ENCODE measurements at places on chromosomes 12 and 14.
A peak's percentile ranks its signal among the peaks of the same experiment; 100 is the strongest.

DNA sequence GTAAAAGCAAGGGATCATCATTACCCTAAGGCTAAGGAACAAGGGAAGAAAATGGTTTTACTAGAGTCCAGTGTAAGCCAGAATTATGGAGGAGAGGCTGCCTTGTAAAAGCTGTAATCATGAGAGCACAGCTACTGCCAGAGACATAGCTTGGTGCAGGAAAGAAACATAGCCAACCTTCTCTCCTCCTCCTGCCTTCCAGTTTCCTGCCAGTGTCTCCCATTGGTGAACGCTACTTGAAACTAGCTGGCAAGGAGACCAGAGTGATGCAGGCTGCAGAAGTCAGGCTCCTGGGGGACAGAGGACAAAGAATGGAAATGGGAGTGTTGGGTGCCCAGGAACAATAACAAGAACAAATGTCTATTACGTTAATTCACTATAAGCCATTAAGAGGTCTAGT lies 158.5 kb downstream of the NELL2 start:
- no peak for DNase-seq

DNA sequence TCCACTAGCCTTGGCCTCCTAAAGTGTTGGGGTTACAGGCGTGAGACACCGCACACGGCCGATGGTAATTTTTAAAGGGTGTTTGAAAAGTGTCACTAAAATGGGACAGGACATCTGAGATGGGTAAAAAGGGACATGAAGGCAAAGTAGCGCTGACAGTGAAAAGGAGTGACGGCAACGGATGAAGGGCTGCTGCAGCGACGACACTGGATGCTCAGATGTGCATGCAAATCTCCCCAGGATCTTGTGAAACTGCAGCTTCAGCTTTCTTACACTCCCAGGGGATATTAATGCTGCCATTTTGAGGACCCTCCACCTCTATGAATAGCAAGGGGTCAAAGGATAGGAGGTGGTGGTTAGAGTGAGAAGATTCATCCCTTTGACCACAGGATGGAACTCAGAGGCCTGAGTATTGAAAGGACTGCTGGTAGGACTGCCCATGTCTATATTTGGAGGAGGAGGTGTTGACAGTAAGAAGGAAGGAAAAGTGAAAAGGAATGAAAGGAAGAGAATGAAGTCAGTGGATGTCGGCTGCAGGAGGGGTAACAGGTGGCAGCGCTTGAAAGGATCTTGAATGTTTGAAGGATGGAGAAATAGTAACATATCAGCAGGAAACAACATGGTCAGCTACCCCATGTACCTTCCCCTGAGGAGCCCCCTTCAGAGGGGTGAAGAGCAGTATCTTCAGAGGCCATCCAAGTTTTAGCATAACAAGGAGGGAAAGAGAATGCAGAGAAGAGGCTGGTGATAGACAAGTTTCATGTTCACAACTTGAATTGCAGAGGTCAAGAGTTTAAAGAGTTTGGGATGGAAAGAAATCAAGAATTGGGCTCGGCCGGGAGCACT lies 37.1 kb downstream of the CLIP1 start:
- no peak for DNase-seq

- no peak for DNase-seq
Observed at GRCh38 chr12:6443361-6443983, 1.3 kb upstream of the CD27 start.

DNA sequence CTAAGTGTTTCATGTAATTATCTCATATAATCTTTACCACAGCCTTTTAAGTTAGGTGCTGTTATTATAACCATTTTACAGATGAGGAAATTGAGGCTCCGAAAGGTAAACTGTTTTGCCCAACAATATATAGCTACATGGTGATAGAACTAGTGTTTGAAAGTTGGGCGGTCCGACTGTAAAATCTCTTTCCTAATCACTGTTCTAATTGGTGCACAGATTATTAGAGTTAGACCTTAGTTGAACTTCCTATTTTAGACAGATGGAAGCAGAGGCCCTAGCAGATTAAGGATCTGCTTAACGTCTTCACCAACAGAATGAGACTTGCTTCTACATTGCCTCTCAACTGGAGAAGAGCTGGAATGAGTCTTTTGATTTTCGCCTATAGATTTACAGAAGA lies 30.0 kb upstream of the DUSP6 start:
- DNase-seq = no peak

GRCh38 chr14:75123991-75124390 lies 2.9 kb downstream of the NEK9 start:
- peak; percentile 40 for DNase-seq

GRCh38 chr12:121114019-121114639 lies 18.5 kb upstream of the P2RX7 start:
- DNase-seq = no peak

- no peak for DNase-seq
Observed at GRCh38 chr12:48832321-48833060, 14.2 kb downstream of the CACNB3 start.

- no peak for DNase-seq
Observed at GRCh38 chr14:99093532-99094517, 178.2 kb downstream of the BCL11B start.

- DNase-seq = no peak
Observed at GRCh38 chr14:99030454-99030853, 241.5 kb downstream of the BCL11B start.

GRCh38 chr12:121770813-121771625 lies 22.5 kb downstream of the RHOF start:
- DNase-seq = no peak

- DNase-seq = no peak
Observed at GRCh38 chr12:93032758-93033157, 103.7 kb upstream of the EEA1 start.

- DNase-seq = no peak
Observed at GRCh38 chr14:60815371-60815770, 80.8 kb downstream of the MNAT1 start.

DNA sequence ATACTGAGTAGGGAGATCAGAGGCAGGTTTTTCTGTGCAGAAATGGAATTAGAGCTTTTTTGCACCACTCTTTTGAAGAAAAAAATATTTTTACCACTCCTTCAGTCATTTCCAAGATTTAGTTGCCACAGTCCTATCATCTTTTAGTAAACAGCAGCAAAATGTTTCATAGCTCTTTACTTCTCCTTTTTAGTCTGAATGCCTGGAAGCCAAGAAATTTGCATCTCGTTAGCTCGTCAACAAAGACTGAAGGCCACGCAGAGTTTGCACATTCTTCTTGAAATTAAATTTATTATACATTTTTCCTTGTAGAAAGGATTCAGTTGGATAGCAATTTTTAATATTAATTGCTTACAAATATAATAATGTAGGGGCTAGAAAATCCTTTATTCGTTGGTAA lies 544.5 kb upstream of the ATP2B1 start:
- DNase-seq = no peak

GRCh38 chr12:63821781-63822251 lies 22.7 kb upstream of the SRGAP1 start:
- DNase-seq = no peak

DNA sequence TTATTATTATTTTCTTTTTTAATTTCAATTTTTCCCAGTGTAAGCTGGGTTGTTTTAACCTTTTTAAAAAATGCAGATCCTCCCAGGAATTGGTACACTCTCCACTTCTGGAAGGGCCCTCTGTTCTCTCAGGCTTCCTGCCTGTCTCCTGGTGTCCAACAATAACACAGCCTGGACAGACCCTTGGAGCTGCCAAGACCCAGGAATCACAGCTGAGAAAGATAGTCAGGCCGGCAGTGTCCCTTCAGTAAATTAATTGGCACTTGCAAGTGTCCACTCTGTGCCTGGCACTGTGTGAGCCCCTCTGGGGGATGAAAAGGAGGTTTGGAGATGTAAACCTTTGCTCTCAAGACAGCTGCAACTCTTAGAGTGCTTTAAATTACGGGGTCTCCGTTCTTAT lies 113.3 kb downstream of the SMOC1 start:
- DNase-seq = no peak

GRCh38 chr14:72420749-72421474 lies 473.0 kb downstream of the DPF3 start:
- peak; percentile 84 for DNase-seq

DNA sequence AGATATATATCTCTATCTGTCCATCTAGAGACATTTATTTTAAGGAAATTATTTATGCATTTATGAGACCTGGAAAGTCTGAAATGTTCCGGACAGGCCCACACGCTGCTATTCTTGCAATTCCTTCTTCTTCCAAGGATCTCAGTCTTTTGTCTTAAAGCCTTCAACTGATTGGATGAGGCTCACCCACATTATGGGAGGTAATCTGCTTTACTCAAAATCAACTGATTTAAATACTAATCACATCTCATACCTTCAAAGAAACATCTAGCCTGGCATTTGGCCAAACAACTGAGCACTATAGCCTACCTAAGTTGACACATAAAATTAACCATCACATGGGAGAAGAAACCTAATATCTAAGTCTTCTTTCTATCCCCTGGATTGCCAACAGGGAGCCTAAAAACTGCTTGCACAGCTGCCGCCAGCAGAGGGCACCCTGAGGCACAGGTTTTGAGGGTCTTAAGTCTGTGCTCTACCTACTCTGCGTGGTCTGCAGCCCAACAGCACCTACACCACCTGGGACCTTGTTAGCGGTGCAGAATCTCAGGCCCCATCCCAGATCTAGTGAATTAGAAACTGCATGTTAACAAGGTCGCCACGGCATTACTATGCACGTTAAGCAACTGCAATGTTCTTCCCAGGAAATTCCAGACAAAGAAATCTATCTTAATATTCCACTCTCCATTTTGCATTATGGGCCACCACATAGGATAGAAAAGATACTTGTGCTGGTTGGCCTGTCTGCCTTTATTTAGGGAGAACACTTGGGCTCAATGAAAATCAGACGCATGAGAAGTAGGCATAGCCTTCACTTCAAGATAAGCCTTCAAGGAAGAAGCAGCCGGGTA lies 249.7 kb downstream of the FOXG1 start:
- DNase-seq = no peak

- DNase-seq = no peak
Observed at GRCh38 chr12:131471946-131472732, 238.8 kb upstream of the SFSWAP start.

DNA sequence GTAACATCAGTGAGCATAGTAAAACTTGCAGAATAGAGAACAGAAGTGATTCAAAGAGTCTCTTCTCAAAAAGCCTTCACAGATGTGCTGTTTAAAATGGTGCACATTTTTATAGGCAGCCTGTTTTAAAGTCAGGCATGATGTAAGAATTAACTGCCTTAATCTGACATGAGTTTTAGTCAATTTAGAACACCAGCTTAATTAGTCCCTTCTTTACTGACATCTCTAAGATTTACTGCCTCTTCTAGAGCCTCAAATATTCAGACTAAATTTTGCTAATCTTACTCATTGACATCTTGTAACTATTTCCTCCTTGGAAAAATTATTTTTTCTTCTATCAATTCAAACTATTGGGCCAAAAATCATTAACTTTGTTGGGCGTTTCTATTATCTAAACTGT lies 782.5 kb downstream of the C12orf50 start:
- no peak for DNase-seq

DNA sequence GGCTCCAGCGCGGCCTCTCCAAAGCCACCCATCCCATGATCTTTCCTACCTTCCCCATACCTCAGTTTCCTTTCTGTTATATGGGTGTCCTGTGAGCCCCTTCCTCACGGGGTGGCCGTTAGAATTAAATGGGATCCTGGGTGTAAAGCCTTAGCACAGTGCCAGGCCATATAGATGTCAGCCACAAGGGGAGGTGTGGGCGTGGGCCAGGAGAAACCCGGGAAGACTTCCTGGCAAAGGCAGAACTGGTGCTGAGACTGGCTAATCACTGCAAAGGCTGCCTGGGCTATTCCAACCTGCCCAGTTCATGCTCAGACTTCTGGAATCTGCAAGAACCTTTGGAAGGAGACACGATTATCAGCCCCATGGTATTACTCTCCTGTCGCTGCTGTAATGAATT lies 11.0 kb upstream of the NCOR2 start:
- DNase-seq = no peak

- peak; percentile 50 for DNase-seq
Observed at GRCh38 chr12:68641138-68641537, 30.4 kb downstream of the RAP1B start.

GRCh38 chr12:18108611-18109010 lies 18.6 kb upstream of the RERGL start:
- no peak for DNase-seq

DNA sequence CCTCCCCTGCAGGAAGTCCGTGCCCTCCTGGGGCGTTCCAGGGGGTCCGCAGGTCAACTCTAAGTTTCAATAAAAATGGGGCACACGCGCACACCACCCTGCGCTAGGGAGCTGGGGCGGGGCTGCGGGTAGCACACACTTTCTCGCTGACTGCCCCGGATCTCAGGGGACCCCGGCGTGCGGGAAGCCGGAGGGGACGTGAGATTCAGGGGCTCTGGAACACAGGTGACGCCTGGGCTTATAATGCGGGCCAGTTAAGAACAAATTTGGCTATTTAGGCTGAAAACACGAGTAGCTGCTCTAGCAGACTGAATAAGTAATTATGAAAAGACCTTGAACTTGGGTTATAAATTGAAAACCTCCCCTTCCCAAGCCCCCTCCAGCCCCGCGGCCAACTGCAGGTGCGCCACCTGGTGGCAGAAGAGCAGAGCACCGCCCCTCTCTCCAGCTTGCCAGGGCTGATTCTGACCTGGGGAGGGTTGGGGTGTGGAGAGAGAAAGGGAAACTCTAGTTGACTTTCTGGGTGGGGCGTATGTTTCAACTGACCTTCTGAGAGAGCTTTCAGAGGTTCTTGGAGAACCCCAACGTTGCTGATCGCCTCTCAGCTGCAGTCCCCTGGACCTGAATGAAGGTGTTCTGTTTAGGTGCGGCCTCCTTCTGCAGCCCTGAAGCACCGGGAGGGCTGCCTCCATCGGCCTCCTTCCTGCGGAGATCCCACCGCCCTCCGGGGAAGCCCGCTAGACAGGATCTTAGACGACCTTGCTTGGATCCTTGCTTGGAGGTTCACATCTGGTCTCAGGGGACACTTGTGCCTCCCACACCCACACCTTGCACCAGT lies 118.4 kb upstream of the EVL start:
- DNase-seq = peak; percentile 49

DNA sequence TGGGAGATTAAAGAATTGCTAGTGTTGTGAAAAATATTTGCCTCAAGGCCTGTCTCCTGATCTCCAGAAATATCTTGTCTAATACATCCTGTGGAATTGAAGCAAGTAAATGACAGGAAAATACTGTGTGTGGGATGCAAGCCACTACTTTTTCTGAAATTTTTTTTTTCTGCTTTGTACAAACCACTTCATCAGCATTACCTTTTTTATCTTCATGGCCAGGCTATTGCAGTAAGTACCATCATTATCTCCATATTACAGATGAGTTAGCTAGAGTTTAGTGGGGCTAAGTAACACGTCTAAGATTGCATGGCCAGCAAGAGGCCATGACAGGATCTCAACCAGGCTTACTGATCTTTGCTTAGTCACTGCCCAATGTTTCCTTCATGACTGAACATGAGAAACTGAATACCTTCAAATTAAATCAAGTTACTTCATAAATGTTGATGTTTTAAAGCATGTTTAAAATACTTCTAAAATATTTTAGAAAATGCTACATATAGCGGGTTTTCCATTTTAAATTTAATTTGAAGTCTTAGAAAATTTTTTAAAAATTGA lies 273.7 kb downstream of the SLC6A15 start:
- DNase-seq = no peak

Measured in activated CD4-positive, alpha-beta memory T cell treated with anti-CD3 and anti-CD28 coated beads, Interleukin-2, amount 10 ng/mL, durations not matched to agents 7 days and 5 days (primary cell).